ENCODE measurements at places on chromosomes 1 and 21. TPM values are rescaled to one million over a fixed set of nuclear protein-coding genes. Genes with fewer than 3 reads are reported as not detected.

GRCh38 chr1:37682334-37682987 is 9.9 kb upstream of the CDCA8 start:
- peak; percentile 76 for DNase-seq

- no peak for DNase-seq
Measured at GRCh38 chr1:150696162-150696561, 792 bp downstream of the GOLPH3L start.

GRCh38 chr1:21590126-21590880 is 78.9 kb downstream of the RAP1GAP start:
- DNase-seq, result no peak

The CLCA2 gene
- 2.6 TPM for total RNA-seq

- DNase-seq, result no peak
Measured at GRCh38 chr1:46533179-46533864, 18.1 kb downstream of the KNCN start.
